ENCODE measurements at places on chromosomes 1 and 21.

GRCh38 chr1:209645574-209646452 is 6.4 kb downstream of the LAMB3 start:
- DNase-seq: no peak

DNA sequence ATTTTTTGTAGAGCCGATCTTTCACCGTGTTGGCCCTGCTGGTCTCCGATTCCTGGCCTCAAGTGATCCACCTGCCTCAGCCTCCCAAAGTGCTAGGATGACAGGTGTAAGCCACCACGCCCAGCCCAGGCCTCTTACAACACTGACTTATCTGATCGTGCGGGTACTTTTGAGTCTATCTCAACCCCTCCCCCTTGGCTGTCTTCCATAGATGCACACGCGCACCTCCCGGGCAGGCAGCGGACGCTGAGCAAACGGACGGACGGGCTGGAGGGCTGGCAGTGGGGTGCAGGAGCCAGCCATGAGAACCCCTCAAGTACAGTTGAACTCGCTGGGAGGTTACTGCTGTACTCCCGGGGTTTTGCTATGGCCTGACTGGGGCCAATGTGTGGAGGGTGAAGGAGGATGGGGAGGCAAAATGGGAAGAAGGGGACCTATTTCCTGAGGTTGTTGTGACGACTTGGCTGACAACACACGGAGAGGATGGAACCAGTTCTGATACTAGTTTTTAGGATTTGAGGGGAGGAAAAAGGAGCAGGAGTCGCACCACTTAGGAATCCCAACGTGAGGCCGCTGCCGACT is 959 bp downstream of the CD58 start:
- DNase-seq: no peak

GRCh38 chr21:39296891-39297290 is 16.5 kb downstream of the BRWD1 start:
- no peak for DNase-seq

GRCh38 chr1:207752456-207752998 is 673 bp downstream of the CD46 start:
- DNase-seq: peak; percentile 27

- DNase-seq: no peak
Observed at GRCh38 chr1:201360486-201360885, 17.0 kb downstream of the TNNT2 start.

DNA sequence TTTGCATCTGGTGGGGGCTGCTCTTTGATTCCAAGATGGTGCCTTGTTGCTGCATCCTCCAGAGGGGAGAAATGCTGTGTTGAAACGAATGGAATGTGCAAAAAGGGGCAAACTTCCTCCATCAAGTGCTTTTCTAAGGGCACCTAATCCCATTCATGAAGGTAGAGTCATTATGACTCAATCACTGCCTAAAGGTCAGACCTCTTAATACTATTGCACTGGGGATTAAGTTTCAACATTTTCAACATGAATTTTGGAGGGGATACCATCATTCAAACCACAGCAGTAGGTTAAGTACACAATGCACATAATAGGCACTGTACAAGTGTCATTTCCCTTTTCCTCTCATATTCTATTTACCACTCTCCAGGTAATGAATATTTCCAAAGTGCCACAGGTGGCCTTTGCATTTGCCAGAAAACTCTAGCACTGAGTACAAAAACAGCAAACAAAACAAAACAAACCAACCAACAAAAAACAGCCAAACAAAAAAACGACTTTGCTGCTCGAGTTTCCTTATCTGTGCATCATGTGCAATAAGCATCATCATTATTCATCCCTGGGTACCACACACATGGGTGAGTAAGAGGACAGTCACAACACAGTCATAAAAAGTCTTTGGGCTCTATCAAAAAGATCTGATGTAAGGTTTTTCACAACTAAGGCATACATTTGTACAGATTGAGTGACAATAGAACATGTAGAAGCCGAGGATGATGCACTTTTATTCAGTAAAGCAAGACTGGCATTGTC is 42.5 kb downstream of the IFI44 start:
- DNase-seq: no peak

GRCh38 chr21:42317341-42317741 is 2.1 kb upstream of the TFF3 start:
- DNase-seq: no peak

DNA sequence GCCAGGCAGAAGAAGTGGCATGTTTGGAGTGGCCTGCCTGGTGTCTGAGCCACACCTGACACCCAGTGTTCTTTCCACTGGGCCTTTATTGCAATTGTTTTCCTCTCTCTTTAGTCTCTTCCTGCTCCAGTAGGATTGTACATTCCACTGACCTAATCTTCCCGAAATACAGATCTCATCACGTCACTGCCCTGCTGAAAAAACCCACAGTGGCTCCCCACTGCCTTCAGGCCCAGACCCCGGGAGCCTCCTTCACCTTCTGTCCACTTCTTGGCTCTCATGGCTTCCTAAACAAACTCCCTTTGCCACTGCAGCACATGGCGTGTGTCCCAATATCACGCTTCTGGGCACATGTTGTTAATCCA is 25.3 kb upstream of the ATP5PO start:
- no peak for DNase-seq

GRCh38 chr1:232561381-232561780 is 68.6 kb downstream of the SIPA1L2 start:
- DNase-seq: no peak

GRCh38 chr1:205287767-205288559 is 33.6 kb downstream of the NUAK2 start:
- DNase-seq: no peak

- DNase-seq: no peak
Observed at GRCh38 chr1:233268389-233269022, 27.0 kb downstream of the PCNX2 start.

DNA sequence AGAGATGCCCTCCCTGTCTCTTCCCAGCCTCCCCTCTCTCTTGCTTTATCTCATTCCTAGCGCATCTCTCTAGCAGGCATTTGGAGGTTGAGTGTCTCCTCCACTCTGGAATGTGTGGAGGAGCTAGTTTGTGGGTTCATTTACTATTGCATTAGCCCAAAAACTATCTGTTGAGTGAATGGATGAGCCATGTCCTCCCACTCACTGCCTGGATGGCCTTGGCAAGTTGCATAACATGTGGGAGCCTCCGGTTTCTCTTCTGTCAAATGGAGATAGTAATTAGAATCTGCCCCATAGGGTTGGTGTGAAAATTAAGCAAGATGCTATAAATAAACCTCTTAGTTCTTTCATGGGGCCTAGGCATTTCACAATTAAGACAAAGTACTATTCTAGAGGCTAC is 181.8 kb downstream of the KAZN start:
- no peak for DNase-seq

GRCh38 chr21:27265949-27266348 is 299.1 kb upstream of the ADAMTS5 start:
- no peak for DNase-seq

- no peak for DNase-seq
Observed at GRCh38 chr1:145689922-145690321, 17.2 kb downstream of the PDZK1 start.

GRCh38 chr1:179141592-179142251 is 59.9 kb downstream of the TOR3A start:
- peak; percentile 30 for DNase-seq

GRCh38 chr1:153353226-153353947 is 4.3 kb upstream of the S100A9 start:
- DNase-seq: peak; percentile 18

GRCh38 chr1:66681686-66682085 is 70.6 kb upstream of the DYNLT5 start:
- no peak for DNase-seq

GRCh38 chr1:86741947-86742572 is 37.7 kb downstream of the SH3GLB1 start:
- no peak for DNase-seq

DNA sequence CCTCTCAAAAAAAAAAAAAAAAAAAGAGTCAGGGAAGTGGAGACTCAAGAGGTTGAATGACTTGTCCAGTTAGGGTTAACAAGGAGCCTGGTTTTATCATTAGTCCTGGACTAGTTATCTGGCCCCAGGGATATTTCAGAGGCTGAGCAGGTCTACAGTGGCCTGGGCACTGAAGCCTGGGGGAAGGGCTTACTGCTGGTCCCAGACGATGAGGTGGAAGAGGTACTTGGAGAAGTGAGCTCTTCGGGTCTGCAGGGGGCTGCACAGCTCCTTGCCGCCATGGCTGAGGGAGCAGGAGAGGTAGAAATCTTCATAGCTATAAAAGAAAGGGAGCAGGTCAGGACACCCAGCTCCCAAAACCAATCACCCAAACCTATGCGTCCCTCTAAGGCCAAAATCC is 40.1 kb downstream of the PIK3C2B start:
- no peak for DNase-seq

GRCh38 chr1:47924270-47925048 is 72.7 kb downstream of the TRABD2B start:
- DNase-seq: no peak

GRCh38 chr1:237792149-237792548 is 98.6 kb downstream of the ZP4 start:
- no peak for DNase-seq
